T-helper 9 cell (primary cell): ENCODE measurements at places on chromosomes 11 and 22.

DNA sequence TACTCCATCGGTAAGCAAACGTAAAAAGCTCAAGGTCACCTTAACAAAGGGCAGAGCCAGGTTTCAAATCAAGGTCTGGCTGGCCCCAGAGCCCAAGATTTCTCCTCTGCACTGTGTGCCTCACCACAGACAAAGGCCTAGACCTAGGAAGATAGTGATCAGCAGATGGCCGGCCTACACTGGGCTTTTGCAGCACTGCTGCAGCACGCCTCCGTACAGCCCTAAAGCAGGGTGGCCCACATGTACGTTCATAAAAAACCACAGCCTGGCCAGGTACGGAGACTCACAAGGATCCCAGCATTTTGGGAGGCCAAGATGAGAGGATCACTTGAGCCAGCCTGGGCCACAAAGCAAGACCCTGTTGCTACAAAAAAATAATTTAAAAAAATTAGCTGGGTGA, 106.3 kb upstream of the PITPNB start:
- DNase-seq, result no peak

DNA sequence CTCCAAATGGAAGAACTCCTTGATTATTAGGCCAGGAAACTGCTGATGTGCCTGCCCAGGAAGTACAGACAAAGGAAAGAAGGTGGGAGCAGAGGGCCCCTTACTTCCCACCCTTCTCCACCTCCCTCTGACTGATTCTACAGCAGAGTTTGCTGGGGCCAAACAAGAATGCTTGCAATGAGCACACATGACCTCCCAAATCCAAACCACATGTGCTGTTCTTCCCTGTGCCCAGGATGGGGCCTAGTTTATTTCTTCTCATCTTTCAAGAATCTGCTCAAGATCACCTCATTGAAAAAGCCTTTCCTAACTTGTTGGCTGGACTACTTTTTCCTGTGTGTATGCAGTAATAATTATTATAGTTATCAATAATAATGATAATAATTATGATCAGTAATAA, 286.1 kb downstream of the RAB38 start:
- DNase-seq, result no peak

DNA sequence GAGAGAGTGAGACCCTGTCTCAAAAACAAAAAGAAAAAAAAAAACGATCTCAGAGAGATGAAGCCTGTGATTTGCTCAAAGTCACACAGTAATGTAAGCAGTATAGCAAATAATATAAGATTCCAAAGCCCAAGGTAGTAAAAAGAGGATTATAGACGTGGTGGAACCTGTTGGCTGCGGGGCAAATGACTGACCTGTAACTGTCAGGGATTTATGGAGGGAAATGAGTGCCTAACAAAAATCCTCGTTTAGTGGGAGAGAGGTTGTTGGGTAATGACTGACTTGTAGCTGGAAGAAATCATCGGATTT, 723 bp upstream of the CLP1 start:
- no peak for DNase-seq

- no peak for DNase-seq
Measured at GRCh38 chr11:14144934-14145333, 182.4 kb downstream of the SPON1 start.
